H54 (cell line): ENCODE measurements at places on chromosomes 1 and 21.
A peak's percentile ranks its signal among the peaks of the same experiment; 100 is the strongest.

GRCh38 chr1:29682171-29682918 lies 446.0 kb downstream of the PTPRU start:
- no peak for DNase-seq

GRCh38 chr1:53986458-53986857 lies 31.5 kb downstream of the LDLRAD1 start:
- no peak for DNase-seq

- DNase-seq: no peak
Measured at GRCh38 chr1:28894785-28895184, 19.6 kb upstream of the EPB41 start.

DNA sequence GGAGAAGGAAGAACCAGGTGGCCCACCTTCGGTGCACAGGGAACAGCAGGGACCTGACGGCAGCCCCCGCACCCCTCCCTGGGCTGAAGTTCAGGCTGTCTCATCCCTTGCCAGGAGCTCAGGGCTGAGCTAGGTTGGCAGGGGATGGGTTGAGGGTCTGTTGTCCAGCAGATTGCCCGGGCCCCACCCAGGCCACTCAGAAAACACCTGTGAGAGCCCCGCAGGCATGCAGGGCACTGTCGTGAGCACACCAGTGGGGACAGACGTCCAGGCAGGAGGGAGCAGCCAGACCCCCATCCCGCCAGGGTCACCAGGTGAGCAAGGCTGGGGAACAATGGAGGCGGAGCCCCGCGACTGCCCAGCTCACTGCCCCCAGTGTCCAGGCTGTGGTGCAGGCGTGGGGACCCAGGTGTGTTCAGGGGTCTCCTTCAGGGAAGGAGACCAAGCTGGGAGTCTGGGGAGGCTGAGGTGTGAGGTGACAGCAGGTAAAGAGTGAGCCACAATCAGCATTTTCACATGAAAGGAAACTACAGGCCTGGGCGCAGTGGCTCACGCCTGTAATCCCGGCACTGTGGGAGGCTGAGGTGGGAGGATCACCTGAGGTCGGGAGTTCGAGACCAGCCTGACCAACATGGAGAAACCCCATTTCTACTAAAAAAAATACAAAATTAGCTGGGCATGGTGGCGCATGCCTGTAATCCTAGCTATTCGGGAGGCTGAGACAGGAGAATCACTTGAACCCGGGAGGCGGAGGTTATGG lies 9.4 kb upstream of the SAMD11 start:
- DNase-seq: no peak

DNA sequence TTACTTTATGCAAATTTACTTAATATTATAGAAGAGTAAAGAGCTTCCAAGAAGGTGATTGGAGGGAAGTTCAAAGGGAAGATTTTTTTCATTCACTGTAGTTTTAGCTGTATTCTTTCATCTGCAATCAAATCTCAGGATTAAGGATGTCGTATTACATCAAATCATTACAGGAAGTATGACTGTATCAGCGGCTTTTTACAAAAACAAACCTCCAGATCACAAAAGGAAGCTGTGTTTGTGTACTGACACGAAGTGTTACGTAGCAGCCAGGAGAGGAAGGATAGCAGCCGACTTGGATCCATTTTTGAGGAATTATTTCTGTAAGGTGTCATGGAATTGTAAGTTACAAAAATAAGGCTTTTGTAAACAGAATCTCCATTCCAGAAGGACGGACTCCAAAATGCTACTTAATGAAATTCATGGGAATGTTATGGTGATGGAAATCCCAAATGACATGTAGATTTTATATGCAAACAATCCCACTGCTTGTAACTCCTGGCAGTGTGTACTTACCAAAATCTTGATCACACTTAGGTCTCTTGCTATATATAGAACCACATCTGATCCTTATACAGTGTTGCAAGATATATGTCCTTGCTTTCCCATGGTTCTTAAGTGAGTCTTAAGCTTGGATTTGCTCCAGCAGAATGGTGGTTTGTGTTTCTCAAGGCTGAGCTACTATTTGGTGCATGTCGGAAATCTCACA lies 49.8 kb downstream of the KCNJ15 start:
- peak; percentile 26 for DNase-seq

DNA sequence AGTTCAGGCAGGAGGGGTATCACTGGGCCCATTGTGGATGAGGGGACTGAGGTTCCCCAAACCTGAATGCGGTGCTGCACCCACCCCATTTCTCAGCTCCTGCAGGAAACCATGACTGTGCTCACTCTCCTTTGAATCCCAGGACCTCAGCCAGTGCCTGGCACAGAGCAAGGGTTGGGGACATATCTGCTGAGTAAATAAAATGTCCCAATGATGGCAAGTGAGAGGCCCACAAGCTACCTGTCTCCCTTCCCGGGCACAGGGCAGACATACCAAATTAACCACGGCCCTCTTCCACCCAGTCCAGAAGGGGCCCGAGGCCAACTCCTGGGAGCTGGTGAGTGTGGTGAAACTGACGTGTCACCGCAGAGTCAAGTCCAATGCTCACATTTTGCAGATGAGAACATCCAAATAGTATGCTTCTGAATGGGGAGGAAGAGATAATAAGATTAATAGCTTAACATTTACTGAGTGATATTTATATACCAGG lies 97.6 kb downstream of the EPHB2 start:
- no peak for DNase-seq

DNA sequence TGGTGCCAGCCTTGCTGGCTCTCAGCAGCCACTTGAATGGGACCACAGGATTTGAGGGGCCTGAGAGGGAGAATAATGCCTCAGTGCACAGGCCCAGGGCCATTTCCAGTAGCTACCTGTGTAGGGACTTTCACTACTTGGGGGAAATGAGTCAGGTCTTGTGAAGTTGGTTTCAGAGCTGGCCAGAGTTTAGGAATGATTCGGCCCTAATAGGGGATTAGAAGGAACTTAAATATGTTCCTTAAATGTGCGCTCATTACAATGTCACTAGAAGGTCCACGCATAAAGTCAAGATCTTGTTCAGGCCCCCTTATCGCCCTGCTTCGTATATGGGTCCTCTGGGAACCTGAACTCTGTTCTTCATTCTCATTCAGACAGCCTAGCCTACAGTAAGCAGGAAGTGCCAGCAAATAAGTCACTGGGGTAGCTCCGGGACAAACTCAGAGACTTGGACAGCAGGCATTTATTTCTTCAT lies 5.6 kb upstream of the AKR1A1 start:
- no peak for DNase-seq

DNA sequence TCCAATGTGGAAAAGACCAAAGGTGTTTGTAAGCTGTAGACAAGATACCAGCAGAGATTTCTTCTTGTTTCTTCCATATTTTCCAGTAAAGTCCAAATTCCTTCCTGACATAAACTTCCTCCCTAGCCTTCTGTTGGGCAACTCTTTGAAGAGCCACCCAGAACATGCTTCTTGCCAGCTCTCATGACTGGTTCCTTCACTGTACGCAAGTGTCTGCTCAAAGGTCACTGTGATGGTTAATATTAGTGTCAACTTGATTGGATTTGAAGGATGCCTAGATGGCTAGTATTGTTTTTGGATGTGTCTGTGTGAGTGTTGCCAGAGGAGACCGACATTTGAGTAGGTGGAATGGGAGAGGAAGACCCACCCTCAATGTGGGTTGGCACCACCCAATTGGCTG lies 416.6 kb upstream of the RUNX1 start:
- DNase-seq: no peak

- no peak for DNase-seq
Measured at GRCh38 chr1:188958461-188959115, 1519.1 kb downstream of the BRINP3 start.

GRCh38 chr1:39901464-39901713 lies 328 bp downstream of the MYCL start:
- no peak for DNase-seq

DNA sequence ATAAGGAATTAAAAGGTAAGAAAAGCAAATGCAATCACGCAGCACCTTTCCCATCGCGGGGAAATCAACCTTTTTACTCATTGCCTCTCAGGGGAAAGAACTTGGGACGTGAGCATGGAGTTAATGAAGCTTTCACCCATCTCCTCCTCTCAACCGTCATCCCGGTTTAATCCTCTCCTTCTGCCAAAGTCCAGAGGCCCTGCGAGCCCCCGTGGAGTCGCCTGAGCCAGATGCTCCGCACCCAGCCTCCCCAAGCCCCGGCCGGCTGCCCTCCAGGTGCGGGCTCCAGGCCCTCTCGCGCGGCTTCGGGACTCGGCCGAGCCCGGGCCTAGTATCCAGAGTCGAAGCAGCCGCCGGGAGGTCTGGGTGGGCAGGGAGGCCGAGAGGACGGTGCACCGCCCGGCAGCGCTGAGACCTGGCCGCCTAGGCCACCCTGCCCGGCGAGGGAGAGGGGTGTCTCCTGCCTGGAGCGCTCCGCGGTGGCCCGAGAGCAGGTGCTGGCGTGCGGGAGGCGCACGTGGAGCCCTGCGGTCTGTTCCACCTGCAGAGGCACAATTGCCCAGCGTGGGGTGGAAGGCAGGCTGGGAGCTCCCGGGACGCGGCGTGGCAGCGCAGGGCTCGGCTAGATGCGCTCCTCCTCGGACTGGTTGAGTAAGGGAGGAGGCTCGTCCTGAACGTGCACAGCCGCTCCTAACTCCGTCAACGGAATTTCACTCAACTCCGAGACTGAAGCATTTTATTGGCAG lies 218.5 kb downstream of the SDCCAG8 start:
- DNase-seq: no peak

GRCh38 chr1:109090196-109091077 lies at the start of gene TMEM167B:
Gene TMEM167B, plus strand, starts transcription at chr1:109090764. Its CDS starts 109 bp downstream, at chr1:109090873.
- DNase-seq: peak; percentile 66

GRCh38 chr21:41571938-41572510 lies 64.1 kb upstream of the TMPRSS2 start:
- DNase-seq: no peak

- no peak for DNase-seq
Measured at GRCh38 chr21:36610201-36610600, 88.7 kb upstream of the SIM2 start.

DNA sequence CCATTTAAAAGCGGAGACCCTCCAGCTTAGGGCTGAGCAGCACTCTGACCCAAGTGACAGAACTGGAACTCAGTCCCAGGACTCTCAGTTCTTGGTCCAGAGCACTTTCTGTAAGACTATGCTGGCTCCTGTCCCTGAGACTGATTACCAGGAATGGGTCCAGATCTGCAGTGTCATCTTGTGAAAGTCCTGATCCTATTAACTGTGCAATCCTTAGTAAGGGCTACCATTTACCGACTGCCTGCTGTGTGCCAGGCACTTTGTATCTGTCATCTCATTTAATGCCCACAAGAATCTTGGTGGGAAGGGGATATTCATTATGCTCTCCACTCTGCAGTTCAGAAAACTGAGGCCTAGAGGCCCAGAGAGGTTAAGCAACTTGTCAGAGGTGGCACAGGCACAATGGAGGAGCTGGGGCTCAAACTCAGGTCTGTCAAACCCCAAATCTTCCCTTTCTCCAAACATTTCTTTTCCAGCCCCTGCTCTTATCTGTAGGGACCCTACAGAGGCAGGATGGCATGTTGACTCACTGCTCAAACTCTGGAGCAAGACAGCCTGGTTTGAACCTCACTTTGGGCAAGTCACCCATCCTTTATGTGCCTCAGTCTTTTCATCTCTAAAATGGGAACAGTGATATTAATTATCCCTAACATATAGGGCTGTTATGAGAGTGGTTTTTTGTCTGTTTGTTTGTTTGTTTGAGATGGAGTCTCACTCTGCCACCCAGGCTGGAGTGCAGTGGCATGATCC lies 57.6 kb upstream of the IFNLR1 start:
- DNase-seq: no peak

DNA sequence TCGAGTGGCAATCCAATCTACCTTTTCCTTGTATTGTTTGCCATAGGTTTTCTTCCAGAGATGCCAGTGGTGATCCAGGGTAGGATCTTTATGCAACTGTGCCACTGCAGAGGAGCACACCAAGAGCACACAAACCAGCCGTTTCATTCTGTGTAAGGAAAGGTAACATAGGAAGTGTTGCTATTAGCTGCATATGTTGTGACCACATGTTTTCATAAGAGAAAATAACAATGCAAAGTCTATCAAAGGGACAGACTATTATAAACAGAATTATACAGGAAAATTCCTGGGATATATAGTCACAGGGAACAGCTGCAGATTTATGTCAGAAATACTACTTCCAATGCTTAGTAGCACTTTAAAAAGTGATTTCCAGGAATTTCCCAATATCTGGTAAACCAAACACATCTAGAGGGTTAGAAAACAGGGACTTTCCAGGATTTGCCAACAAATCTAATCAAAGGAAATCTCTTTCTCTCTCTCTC lies 919 bp downstream of the CTSS start:
- DNase-seq: no peak

DNA sequence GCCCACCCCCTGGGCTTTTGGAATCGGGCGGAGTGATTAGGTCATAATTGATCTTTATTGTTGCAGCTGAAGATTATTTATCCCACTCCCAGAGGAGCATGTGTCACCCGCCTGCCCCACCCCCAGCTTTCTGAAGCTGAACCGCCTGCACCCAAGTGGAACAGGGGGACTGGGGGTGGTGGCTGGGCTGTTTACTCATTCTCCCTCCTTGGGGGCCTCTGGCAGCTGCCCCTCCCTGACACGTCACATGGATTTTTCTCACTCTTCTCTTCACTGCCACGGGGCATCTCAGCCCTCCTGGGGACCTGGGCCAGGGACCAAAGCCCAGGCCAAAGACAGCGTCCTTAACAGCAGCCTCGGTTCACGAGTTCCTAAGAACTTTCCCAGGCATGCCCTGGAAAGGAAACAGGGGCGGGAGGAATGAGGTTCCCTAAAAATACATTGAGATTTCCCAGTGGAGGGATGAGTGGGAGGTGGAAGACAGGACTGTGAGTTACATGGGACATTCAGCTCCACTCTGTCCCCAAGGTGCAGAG lies 31.6 kb upstream of the SOX13 start:
- no peak for DNase-seq

DNA sequence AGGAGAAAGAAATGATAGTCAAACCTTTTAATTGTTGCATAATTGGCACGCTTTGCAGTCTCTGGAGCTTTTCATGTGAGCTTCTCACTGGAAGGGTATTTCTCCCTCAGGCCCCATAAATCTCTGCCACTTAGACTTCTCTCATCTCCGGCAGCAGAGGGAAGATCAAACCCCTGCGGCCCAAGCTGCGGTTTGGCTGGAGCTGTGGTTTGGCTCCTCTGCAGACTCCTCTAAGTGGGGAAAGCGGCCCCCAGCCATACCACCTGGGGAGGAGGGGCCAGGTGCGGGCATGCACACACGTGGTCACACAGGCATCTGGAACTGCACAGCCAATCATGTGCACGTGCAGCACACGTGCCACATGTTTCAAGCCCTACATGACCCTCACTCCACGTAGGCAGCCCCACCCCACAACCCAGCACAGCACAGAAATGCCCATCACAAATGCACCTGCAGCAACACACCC lies 58.3 kb downstream of the UBE2T start:
- peak; percentile 70 for DNase-seq

GRCh38 chr1:150072959-150073358 lies 5.4 kb downstream of the VPS45 start:
- no peak for DNase-seq

- no peak for DNase-seq
Measured at GRCh38 chr1:24113641-24114033, 1.7 kb upstream of the MYOM3 start.

GRCh38 chr21:27487676-27488075 lies 520.8 kb upstream of the ADAMTS5 start:
- DNase-seq: no peak
